ENCODE measurements at places on chromosomes 11 and 22.

DNA sequence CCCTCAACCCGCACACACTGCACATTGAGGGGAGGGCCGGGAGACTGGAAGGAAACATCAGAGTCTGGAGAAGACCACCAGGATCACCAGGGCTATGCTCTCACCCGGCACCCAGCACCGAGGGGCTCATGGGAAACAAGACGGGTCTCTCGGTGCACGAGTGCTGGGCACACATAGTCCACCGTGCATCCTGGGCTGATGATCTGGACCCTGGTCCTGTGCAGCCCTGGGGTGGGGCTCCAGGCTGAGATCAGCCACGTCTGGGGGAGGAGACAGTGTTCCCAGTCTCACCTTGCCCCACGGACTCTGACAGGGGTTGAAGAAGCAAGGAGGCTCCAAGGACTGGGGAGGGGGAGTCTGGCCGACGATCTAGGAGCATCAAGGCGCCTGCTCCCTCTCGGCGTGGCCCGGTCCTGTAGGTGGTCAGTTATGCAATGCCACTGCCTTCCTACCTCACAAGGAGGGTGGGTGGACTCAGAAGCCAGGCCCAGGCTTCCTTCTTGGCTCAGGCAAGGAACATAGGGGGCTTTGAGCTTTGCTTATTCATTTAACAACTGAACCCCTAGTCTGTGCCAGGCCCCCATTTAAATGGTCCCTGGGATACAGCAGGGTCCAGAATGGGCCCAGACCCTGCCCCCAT, 11.4 kb upstream of the CD81 start:
- no peak for DNase-seq

DNA sequence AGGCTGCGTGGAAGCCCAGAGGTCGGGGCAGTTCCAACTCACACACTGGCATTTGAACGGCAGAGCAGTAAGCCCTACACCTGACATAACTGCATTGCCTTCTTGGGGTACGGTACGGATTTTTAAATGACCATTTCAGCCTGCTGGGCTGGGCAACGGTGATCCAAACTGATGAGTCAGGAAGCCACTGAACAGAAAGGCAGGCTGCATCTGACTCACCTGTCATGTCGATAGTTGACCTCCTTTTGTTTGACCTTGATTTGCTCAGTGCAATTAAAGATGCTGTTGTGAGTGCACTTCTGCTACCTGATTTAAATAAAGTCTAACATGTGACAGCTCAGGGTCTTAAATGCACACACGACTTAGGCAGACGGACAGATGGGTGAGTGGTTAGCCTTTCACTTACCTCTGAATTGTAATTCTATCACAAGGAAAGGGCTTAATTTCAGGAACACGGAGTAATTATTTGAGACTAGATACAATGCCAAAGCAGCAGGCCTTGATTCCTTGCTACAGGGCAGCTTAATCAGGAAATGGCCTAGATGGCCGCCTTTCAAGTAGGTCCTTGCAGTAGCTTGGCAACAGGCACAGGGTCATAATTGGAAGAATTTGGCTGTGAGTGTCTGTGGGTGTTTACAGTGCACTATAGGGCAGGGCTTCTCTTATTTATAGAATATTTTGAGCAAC, 52.2 kb downstream of the BMAL1 start:
- DNase-seq: no peak

- no peak for DNase-seq
Observed at GRCh38 chr22:37202001-37202555, 10.2 kb downstream of the SSTR3 start.

GRCh38 chr11:71564430-71564829, 933 bp upstream of the KRTAP5-10 start:
- no peak for DNase-seq

- DNase-seq: no peak
Observed at GRCh38 chr11:118877487-118878162, 6.1 kb upstream of the CXCR5 start.

- no peak for DNase-seq
Observed at GRCh38 chr11:63614136-63614671, at the start of gene PLAAT3. Gene PLAAT3, minus strand, starts transcription at chr11:63614433. Its CDS starts 419 bp downstream, at chr11:63614014.
